NCI-H69 (cell line): ENCODE measurements at places on chromosomes 5 and 9.

GRCh38 chr5:76652809-76653414 lies 29.7 kb upstream of the F2RL2 start:
- no peak for DNase-seq

- DNase-seq: no peak
Measured at GRCh38 chr5:6056280-6056679, 322.1 kb downstream of the MED10 start.

- DNase-seq: no peak
Measured at GRCh38 chr9:93456504-93456903, 3.1 kb upstream of the FAM120AOS start.

DNA sequence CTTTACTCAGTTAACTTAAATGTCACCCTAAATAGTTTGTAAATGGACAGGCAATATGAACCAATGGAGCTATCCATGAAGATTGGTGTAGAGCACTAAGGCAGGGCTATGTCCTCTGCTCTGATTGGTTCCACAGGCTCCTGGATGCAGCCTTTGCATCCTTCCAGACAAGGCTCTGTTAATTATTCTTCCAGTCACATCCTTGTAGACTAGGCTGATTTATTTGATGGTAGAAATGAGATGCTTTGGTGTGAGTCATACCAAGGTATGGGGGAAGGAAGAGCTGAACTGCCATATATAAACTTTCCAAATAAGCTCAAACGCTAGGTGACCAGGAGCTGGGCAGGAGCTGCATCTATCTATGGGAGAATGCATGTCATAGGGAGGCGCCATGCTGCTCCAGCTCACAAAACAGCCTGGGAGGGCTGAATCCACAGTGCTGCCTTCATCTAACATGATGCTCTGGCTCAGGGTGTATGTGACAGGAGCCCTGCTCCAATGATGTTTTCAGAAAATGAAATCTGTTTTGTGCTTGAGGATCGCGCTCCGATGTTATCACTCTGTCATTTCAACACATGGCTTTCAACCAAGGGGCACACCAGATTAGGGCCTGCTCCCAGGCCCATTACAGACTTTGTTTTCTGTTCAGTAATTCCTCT lies 818.0 kb upstream of the ZNF608 start:
- DNase-seq: no peak

- DNase-seq: no peak
Measured at GRCh38 chr5:157273131-157273556, 7.2 kb downstream of the CYFIP2 start.
